ENCODE measurements at places on chromosomes 7 and 10.

DNA sequence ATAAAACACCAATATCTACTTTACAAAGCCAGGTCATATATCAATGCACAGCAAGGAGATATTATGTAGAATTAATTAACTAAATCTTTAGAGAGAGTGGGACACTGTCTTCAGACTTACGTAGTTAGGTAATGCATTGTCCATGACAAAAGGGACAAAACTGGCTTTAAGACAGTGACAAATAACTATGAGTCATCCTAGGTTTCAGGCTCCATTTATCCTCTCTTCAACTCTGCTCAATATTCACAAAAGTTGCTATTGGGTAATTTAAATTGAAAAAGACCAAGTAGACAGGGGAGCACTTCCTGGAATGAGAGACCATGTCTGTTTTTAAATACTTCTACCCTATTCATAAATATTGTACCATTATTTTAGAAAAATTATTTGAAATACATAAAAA is 464.5 kb downstream of the ARL4A start:
- DNase-seq: no peak

- no peak for DNase-seq
Measured at GRCh38 chr7:115387137-115387536, 465.2 kb downstream of the MDFIC start.

- DNase-seq: no peak
Measured at GRCh38 chr7:30840141-30841024, 69.2 kb downstream of the MINDY4 start.

GRCh38 chr10:70850097-70850496 is 34.3 kb downstream of the SGPL1 start:
- DNase-seq: no peak

DNA sequence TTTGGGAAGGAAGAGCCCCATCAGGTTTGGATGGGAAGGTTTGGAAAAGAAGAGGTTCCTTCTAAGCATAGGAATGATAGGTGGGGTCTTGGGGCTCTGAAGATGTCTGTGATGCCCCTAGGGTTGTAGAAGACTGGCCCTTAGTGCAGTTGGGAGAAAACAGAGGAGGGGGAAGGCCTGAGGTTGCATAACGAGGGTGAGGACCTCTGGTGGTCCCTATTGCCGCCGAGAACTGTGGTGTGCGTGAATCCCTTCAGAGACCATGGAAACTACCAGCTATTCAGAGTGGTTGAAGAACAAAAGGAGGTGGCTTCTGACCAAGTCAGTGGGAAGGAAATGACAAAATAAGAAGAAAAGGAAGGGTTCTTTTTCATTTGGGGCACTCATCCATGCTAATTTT is 3.1 kb upstream of the PKD2L1 start:
- no peak for DNase-seq

GRCh38 chr10:86301971-86302370 is 64.6 kb downstream of the GRID1 start:
- DNase-seq: no peak

DNA sequence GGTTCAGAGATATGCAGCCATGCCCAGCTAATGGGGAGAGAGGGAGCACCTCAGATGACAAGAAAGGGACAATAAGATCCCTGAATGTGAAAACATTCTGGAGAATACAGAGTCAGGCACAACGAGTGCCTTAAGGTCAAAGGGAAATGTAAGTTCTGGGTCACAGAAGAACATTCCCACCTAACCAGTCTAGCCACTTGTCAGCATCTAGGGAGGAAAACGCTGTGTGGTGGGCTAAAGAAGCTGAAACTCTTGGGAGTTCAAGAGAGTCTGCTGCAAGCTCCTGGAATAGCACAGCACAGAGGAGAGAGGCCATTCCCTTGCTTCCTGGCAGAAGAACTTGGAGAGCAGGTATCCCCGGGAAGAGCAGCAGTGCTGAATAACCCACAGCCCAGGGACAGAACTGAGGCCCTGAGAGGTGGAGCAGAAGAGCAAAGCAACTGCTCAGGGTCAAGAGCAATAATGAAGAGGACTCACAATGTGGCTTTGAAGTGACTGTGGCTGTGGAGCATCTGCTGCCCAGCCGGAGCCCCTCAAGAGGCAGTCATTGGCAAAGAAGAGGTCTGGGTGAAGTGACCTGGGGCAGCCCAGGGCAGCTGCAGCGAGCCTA is 182.3 kb downstream of the NPSR1 start:
- no peak for DNase-seq

DNA sequence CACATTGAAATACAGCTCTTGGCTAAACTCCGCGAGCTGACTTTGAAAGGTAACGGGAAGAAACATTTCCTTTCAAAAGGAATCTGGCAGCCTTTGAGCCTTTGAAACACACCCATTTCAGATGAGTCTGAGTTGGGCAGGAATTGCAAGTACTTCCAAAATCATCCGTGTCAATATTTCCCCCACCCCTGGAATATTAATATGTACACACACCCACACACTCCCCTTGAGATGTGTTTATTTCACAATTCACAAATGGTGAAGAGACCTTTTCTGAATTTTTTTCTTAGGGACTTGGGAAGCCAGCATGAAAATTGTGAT is 438.7 kb upstream of the NRP1 start:
- DNase-seq: no peak

- no peak for DNase-seq
Measured at GRCh38 chr7:158662610-158663427, 41.8 kb downstream of the NCAPG2 start.

Data from CD4-positive, alpha-beta T cell treated with Interleukin-2 at 100 ng/mL for 4 hours (primary cell).